Renal pelvis (tissue), 12 donors: ENCODE measurements at places on chromosomes 12 and 14.
A peak's percentile ranks its signal among the peaks of the same experiment; 100 is the strongest.

GRCh38 chr12:4168036-4168435, 105.5 kb upstream of the CCND2 start:
- DNase-seq: peak; percentile 16

GRCh38 chr12:30840715-30841114, 85.8 kb upstream of the TSPAN11 start:
- DNase-seq: no peak

GRCh38 chr12:105113094-105113493, 5.6 kb downstream of the WASHC4 start:
- DNase-seq: no peak

DNA sequence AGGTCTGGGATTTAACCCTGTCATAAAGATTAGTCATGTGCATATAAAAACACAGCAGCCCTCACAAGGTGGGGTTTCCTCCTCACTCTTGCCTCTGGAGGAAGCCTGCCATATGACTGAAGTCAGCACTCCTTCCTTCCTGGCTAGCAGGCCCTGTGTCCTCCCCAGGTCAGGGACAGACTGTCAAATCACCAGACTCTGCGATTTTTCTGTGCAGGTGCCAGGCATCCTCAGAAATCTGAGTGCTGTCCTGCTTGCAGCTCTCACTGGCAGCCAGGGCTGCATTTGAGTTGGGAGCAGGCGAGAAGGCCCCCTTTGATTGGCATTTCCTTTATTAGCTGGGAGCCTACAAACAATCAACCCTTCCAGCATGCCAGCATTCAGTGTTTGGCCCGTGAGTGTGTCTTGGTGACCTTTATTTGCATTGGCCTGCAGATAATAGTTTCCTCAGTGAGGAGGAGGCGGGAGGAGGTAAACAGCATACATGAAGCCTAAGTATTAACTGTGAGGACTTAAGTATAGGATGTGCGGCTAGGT, 183.8 kb upstream of the ARHGAP5 start:
- DNase-seq: no peak

GRCh38 chr12:54749191-54749818, 101.1 kb upstream of the DCD start:
- peak; percentile 43 for DNase-seq

DNA sequence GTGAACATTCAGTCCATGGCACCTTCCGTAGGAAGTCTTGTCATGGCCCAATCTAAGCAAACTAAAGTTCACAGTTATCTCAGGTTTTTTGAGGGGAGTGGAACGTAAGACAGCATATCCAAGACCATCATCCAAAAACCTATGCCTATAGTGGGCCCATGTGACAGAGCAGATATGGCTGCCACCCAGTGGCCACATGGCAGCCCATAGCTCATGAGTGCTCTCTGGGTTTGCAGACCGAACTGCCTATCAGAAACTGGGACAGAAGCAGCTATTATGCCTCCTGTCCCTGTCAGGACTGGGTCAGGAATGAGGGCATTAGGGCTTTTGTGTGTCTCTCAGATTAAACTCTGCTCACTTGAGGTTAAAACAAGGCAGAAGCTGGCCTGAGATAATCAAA, 503.7 kb downstream of the NRXN3 start:
- no peak for DNase-seq

DNA sequence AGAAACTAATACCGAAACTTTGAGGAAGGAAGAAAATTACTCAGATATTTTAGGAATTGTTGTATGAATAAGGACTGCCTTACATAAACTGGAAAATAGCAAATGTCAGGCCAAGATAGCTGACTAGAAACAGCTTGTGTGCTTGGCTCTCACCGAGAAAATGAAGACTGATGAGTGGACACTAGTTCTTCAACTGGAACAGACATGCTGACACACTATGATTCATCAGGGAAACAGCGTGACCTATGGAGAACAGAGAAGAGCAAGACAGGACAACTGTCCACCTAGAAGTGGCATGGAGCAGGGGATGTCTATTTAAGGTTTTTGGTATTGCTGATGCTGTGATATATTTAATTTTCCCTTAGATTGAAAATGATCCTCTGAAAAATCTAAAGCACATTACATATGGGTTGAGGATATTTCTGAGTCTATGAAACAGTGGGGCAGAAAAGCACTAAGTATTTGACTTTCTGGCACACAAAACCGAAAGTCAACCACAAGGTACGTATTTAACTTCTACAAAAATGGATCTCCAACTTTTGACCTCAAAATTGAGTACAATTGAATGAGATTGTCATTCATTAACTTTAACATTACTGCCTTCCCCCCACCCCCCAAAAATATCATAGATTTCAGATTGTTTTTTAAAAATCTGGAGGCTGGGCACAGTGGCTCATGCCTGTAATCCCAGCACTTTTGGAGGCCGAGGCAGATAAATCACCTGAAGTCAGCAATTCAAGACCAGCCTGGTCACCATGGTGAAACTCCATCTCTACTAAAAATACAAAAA, 863.2 kb downstream of the LRFN5 start:
- no peak for DNase-seq

DNA sequence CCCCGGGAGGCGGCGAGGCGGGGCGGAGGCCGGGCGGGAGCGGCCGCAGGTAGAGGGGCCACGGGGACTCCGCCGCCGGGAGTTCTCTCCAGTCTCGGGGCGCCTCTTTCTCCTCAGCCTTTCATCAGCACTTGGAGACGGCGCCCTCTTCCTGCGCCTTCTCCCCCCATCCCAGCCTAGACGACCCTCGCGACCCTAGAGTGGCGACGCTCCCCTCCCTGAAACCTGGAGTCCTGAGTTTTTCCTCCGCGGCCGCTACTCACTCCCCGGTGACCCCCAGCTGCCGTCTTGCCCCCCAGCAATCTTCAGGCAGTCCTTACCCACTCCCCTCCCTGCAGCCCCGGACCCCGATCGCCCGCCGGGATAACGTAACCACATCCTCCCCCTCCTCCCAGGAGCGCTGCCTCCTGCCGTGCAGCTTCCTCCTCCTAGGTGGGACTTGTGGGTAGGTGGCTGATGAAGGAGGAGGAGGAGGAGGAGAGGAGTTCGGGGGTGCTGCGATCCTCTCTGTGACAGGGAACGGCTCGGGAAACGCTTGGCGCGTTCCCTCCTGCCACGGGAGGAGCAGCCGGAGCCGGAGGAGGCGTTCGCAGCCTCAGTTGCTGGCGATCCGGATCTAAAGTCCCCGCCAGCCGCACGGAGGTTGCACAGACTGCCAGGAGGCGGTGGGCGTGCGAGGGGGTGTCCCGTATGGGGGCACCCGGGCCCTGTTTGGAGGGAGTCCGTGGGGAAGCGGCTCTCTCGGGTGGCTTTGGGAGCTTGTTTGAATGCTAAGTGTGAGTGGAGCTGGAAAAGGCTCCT, 891 bp downstream of the PLEKHA5 start:
- peak; percentile 52 for DNase-seq

- DNase-seq: peak; percentile 47
Measured at GRCh38 chr14:38208618-38209562, 1.2 kb downstream of the SSTR1 start.
